Right ventricle myocardium inferior (tissue), 1 donor: ENCODE measurements at places on chromosomes 3 and 15. TPM values are rescaled to one million over a fixed set of nuclear protein-coding genes. Genes with fewer than 3 reads are reported as not detected.

CRYGS gene
- total RNA-seq: 1.2 TPM

PLCD1 gene
- total RNA-seq: 10.7 TPM

CCDC12 gene
- total RNA-seq: 26.3 TPM

- DNase-seq: no peak
These were observed 27.7 kb downstream of the ITGA11 start for GRCh38 chr15:68404056-68404798.

DNA sequence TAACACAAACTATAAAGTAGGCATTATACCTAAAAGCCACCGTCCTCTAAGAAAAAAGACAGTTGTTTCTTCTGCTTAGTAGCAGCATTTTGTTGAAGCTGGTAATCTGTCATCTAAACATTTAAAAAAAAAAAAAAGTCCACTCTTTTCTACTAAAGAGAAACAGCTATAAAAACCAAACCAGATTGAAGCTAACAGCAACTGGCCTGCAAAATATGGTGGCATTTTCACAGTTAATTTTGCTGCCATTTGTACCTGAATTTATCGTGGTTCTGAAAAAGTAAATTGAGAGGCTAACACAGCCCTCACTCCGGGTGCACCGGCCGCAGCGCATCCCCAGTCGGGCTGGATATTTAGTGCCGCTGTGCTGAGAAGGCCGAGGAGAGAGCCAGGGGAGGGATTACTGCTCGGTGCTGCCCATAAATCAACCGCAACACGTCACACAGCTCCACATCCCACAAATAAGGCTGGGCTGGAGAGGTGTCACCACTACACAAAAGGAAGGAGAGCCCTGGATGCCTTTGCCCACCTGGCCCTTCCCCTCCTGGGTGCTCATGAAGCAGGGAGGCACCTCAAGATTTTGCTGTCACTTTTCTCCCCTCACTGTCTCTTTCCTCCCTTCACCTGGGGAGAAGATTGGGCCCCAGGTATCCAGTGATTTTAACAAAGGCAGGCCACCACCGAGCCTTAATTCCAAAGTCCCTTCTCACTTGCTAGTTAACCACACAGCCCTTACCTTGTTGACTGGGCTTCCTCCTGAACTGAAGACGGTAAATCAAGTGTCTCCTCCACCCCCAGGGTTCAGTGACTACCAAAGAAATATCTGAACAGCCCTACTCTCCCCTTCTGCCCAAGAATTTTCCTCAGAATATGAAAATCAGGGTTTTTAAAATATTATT is 44.4 kb downstream of the MECOM start:
- DNase-seq: no peak

DNA sequence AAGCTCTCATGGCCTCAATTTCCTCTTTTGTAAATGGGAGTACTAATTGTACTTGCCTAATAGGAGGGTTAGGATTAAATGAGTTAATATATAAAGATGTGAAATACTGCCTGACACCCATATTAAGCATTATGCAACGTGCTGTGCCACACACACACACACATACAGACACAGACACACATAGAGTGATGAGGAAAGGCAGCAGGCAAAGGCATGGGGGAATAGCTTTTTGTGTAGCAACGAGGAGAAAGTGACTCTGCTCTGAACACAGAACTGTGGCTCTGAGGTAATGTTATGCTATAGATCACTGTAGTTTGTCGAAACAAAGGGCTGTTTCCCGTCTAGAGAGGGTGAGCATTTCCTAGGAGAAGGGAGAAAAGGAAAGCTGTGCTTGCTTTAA is 233.3 kb upstream of the SLCO3A1 start:
- DNase-seq: no peak

- DNase-seq: no peak
These were observed 94.9 kb downstream of the HMG20A start for GRCh38 chr15:77515613-77516012.

DNA sequence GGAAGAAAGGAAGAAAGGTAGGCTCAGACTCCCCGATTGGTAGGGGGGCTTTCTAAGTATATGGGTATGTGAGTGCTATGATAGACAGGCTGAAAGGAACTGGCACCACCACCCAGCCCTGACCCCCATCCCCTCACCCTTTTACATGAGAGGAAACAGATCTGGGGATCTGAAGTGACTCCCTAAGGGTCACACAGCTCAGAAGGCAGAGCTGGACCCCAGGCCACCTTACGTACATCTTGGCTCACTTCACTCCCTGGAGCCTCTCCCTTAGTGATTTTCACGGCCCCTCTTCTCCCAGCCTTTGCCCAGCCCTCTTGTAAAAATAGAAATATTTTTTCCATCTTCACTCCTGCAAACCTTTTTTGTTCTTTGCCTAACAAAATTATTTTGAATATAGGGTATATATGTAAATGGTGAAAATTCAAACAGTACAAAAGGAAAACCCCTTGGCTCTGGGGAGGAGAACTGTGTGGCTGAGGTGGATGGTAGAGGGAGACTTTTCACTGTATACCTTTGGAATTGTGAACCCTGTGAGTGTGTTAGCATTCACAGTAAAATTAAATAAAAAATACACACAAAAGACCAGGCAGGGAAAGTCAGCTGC is 34.8 kb upstream of the POLG start:
- no peak for DNase-seq

GP5 gene
- not detected for total RNA-seq

GRCh38 chr15:101018450-101018849 is 99.3 kb downstream of the LRRK1 start:
- no peak for DNase-seq

GRCh38 chr3:171437115-171437756 is 23.0 kb downstream of the TNIK start:
- no peak for DNase-seq

DUOXA2 gene
- not detected for total RNA-seq

GRCh38 chr3:127337001-127337400 is 49.2 kb upstream of the PRR20G start:
- DNase-seq: no peak

GABRA5 gene
- not detected for total RNA-seq

SPATA12 gene
- total RNA-seq: not detected

TMEM266 gene
- not detected for total RNA-seq

- DNase-seq: no peak
These were observed 4.6 kb upstream of the HLTF start for GRCh38 chr3:149090907-149091306.

AADAC gene
- not detected for total RNA-seq

DNA sequence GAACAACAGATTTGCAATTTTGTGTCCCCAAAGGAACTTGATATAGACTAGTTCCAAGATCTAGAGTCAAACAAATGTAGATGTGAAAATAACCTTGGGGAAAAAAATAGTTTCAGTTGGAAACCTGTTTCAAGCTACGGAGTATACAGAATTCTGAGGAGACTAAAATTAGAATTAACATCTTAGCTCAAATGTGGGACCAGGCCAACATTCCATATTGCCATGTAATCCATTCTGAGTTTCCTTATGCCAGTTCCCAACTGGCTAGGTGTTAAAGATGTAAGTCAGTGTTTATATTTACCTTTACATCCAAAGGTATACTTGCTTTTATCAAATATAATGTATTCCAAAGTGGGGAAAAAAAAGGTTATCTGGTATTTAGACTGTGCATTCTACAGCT is 76.3 kb downstream of the UBE3A start:
- no peak for DNase-seq

DNA sequence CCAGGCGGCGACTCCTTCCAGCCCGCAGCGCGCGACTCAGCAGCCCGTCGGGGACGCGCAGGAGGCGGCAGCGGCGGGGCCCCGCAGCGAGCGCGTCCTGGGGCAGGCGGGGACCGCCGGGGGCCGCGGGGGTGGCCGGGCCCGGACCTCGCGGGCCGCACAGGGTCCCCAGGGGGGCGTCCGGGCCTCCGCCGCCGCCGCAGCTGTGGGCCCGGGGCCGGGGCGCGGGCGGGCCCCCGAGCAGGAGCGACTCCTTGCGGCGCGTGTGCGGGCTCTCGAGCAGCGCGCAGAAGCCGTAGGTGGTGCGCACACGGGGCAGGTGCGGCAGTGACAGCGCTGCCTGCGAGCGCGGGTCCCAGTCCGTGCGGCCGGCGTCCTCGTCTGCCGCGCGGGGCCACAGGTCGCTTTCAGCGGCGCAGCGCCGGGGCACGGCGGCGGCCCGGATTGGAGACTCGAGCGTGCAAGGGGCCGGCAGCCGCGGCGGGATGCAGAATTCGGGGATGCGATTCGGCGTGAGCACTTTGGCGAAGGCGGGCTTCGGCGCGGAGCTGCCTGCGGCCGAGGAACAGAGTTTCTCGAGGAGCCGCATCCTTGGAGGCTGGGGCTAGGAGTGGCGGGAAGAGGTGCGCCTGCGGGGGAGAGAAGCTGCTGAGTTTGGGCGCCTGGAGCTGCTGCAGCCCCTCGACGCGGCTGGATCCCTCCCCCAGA is 535 bp downstream of the C2CD4B start:
- DNase-seq: no peak

DNA sequence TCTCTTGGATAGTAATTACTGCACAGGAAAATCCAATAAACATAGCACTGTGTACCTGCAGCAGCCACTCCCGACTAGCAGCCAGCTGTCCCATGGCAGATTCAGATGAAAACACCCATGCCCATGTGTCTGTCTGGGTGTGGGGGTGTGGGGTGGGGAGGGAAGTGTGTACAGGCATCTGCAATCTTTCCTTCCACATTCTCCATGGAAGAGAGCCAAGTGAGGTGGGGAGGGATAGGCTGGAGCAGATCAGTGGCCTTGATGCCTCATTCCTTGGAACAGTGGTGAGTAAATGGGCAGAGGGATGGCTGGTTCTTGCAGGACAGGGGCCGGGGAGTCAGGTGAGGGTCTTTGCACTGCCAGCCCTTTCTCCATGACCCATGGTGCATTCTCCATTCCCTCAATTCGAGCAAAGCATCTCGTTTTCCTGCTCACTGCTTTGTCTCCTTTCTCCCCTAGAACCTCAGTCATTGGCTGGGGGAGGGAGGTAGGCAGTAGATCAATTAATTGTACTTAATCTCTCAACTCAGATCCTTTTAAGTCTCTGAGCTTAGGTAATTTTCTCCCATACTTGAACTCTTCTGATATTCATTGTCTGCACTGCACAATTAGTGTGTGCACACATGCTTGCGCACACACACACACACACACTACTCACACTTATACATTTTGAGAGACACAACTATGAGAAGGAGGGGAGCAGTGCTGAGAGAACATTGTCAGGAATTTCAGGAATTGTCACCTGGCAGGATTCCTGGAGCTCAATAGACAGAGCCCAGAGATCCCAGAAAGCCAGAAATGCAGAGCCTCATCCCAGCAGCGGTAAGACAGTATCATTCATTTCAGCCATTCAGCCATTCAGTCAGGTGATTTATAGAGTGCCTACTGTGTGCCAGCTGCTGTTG is 31.9 kb downstream of the PDIA5 start:
- DNase-seq: no peak

DNA sequence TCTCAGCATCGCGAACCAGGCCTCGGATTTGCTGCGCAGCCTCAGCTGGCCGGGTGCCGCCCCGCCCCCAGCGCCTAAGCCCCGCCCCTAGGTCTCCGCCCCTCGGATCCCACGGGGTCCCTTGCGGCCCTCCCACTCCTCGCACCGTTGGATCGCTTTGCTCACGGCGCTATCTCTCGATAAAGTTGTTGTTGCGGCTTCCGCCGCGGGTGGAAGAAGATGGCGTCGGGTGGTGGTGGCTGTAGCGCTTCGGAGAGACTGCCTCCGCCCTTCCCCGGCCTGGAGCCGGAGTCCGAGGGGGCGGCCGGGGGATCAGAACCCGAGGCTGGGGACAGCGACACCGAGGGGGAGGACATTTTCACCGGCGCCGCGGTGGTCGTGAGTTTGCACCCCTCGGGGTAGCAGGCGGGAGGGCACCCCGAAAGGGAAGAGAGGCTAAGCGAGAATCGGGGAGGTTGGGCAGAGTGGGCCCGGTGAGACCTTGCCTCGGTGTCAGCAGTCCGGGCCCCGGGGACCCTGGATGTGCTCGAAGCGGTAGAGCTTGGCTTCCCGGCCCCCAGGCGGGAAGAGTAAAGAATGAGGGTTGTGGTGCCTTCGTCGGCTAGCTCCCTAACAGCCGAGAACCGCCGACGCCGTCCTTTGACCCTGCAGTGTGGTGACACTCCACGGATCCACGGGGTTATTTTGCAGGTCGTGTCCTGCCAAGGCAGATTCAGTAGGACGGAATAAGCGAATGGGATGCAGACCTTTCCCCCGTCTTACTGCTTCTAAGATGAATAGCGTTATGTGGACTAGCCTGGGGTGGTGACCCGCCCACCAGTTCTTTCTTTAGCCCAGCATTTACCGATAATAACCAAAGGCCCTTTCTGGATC is at the start of gene SNX1:
Gene SNX1 (plus strand): TSS at position 188 of the 873 bp plus-strand sequence. CDS start 32 bp downstream, at position 220.
- DNase-seq: peak; percentile 95
